Endothelial cell (in vitro differentiated cells): ENCODE measurements at places on chromosomes 7 and 10. TPM values are rescaled to one million over a fixed set of nuclear protein-coding genes. Genes with fewer than 3 reads are reported as not detected.
A peak's percentile ranks its signal among the peaks of the same experiment; 100 is the strongest.

DNA sequence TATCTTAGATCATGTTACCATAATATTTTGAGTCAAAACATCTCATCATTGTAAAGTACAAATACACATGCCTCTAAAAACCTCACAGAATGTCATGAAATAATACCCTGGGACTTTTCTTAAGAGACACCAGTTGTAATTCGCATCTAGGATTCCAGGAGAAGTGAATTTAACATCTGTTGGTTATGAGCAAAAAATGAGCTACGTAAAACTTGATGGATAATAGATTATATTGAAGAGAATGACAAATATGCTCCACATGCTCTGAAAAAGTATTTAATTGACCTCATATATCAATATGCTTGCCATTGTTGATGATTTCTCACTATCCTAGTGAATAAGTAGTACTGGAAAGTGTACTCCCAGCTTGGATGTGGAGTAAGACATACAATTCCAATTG is 227.0 kb downstream of the BBS9 start:
- DNase-seq = no peak

DNA sequence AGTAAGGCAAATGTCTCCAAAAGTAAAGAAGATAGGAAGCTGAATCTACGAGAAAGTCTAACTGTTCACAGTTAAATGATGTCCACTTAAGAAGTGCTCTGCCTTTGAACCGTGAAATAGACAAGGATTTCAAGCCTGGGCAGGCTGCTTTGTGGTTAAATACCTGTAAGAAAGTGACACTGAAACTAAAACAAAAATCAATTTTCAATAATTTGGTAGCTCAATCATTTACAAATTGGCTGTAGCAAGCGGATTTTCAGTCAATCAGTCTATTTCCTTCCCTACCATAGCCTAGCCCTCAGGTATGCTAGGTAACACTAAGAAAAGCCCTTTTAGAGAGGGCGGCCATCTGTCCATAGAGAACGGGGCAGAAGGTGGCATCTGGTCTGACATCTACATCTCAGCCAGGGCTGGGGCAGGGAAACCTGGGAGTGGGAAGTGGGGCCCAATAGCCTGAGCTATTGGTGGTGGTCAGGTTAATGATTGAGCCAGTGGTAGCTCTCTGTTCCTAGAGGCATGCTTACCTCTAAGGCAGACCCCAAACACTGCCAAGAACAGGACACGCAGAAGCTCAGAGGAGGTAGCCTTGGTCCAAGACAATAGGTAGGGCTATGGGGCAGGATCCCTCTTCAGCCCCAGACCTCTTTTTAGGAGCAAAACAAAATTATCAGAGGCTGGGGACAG is 223.2 kb downstream of the CCSER2 start:
- DNase-seq = no peak

CHAT gene
- 0.23 TPM for total RNA-seq

GRCh38 chr10:101141616-101142532 is 10.8 kb downstream of the TLX1 start:
- DNase-seq = peak; percentile 91

DNA sequence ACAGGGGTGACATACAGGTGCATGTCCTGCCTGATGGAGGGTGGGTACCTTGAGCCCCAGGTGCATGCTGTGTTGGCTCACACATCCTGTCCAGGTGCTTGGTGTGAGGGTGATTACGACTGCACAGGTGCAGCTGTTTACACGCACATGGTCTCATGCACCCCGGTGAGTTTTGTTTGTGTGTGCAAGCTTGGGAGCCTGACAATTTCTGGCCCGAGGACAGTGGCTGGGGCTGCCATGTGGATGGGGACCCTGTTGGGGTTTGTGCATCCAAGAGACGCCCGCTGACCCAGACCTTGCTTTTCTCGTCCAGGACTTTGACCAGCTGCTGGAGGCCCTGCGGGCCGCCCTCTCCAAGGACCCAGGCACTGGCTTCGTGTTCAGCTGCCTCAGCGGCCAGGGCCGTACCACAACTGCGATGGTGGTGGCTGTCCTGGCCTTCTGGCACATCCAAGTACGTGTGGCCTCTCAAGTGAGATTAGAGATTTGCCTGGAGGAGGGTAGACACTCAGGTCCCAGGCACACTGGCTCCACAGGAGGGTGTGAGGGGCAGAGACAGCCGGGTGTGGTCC is 61.7 kb downstream of the PRF1 start:
- no peak for DNase-seq

DNA sequence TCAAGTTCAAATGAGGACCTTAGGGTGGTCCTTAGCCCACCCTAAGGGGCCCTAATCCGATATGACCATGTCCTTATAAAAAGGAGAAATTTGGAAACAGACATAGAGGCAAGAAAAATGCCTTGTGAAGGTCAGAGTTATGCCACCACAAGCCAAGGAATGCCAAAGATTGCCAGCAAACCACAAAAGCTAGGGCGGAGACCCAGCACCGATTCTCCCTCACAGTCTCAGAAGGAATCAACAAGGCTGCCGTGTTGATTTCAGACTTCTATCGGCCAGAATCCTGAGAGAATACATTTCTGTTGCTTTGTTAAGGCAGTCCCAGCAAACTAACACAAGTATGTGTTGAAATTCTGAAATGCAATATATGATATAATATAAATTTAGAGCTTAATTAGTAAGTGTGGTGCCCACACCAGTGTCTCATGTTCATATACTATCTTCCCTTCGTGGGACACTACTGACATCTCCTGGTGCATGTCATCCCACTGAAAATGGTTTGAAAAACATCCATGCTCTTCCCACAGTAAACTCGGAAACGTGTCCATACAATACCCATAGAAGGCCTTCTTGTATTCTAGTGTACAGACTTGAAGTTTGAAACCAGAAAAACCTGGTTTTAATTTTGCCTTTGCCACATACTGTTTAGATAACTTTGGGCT is 349.0 kb downstream of the TNS3 start:
- DNase-seq = no peak

DNA sequence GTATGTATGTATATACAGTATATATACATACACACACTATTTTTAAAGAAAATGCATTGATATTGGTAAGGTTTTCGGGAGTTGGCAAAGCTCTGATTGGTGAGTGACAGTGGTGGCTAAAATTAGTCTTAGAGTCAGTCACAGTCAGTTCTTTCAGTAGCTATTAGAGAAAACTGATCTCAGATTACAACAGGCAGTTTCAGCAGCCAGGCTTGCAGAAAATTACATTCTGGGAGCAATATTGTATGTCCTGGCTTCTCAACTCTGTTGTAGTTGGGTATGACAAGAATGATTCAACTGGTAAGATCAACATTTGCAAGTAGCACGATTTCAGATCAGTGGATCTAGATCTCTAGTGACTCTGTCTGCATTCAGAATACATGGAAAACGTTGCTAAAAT is 897.9 kb upstream of the AUTS2 start:
- no peak for DNase-seq
